ENCODE measurements at places on chromosomes 1 and 21.

DNA sequence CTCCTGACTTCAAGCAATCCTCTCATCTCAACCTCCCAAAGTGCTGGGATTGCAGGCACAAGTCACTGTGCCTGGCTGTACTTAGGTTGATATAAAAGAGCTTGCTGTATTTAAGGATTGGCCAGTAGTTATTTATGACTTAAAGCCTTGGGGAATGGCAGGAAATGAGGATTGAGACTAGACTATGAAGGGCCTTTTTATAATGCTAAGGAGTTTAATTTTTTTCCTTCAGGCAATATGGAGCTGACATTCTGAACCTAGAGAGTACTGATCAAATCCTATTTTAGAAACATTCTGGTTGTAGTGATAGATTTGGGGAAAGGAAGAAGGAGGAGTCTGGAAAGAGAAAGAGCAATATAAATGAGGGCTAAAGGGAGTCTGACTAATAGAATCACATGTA, 44.7 kb downstream of the MSH4 start:
- H3K4me1 ChIP-seq: no peaks in the 10 kb centered on the region
- no peak for DNase-seq
- no peak overlapping the region for H3K4me3 ChIP-seq

DNA sequence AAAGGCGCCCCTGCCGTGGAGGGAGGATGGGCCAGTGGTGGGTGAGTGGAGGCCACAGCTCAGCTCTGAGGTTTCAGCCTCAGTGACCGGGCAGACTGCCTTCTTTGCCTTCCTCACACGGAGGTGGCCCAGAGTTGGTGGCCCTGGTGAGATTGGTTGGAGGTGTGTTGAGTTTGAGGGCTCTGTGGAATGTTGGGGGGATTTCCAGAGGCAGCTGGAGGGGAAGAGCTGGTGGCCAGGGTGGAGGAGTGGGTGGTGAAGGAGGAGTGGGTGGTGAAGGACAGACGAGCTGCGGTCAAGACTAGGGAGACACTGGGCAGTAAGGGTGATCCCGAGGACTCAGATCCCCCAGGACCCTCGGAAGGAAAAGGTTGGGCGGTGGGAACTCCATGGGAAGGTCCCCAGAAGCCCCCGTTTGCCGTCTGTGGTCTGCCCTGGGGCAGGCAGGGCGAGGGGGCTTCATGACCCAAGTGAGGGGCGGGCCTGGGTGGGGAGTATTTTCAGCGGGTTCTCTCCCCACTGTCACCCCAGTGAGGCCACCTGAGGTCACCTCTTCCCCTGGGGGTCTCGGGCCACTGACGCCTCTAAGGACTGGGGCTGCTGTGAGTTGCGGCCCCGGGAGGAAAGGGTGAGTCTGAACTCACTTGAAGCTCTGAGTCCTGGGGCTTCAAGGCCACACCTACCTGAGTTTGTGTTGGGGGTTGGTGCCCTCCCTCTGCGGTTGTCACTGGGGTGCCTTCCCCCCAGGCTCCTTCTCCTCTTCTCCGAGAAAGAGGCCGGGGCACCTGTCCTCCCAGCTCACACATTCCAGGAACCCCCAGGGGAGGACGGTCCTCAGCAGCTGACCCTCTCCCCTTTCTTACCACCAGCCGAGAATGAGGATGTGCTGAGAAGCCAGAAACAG, 22.7 kb upstream of the PIK3CD start:
- no peaks in the 10 kb centered on the region for H3K36me3 ChIP-seq
- no peaks in the 10 kb centered on the region for H3K27me3 ChIP-seq
- DNase-seq: peak; percentile 56
- H3K4me1 ChIP-seq: peaks cover 56% of the 10 kb centered on the region
- peak overlapping the region; percentile 91 for H3K27ac ChIP-seq
- H3K4me3 ChIP-seq: peak overlapping the region; percentile 85

- DNase-seq: no peak
- H3K36me3 ChIP-seq: peaks cover 9% of the 10 kb centered on the region
- H3K27ac ChIP-seq: no peak overlapping the region
- no peak overlapping the region for H3K4me3 ChIP-seq
Measured at GRCh38 chr1:201769072-201769471, 59.9 kb upstream of the IPO9 start.

DNA sequence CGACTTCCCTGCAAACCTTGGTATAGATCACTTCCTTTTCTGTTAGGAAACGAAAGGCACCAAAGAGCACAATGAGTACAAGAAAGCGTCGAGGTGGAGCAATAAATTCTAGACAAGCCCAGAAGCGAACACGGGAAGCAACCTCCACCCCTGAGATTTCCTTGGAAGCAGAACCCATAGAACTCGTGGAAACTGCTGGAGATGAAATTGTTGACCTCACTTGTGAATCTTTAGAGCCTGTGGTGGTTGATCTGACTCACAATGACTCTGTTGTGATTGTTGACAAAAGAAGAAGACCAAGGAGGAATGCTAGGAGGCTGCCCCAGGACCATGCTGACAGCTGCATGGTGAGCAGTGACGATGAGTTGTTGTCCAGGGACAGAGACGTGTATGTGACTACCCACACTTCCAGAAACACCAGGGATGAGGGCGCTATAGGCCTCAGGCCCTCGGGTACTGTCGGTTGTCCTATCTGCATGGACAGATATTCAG, 18.5 kb downstream of the FAM89A start:
- no peak overlapping the region for H3K27ac ChIP-seq
- H3K4me1 ChIP-seq: no peaks in the 10 kb centered on the region
- DNase-seq: no peak
- no peak overlapping the region for H3K4me3 ChIP-seq
- H3K27me3 ChIP-seq: no peaks in the 10 kb centered on the region

GRCh38 chr1:223731133-223731770, 18.9 kb downstream of the CAPN2 start:
- no peaks in the 10 kb centered on the region for H3K36me3 ChIP-seq
- peak overlapping the region; percentile 48 for H3K27ac ChIP-seq
- DNase-seq: no peak

DNA sequence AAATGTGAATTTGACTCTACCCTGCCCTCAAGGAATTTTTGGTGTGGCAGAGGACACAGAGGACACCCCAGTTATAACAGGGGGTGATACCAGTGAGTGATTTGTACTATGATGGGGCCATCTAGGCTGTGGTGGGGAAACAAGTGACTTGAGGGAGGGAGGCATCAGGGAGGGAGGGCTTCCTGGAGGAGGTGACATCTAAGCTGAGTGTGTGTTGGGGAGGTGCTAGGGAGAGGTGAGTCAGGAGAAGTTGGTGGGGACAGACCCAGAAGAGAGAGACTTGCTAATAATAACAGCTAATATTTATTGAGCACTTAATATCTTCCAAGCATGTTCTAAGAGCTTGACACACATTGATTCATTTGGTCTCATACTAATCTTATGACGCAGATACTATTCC, 19.9 kb upstream of the TTC4 start:
- H3K36me3 ChIP-seq: no peaks in the 10 kb centered on the region
- peaks cover 5% of the 10 kb centered on the region for H3K27me3 ChIP-seq
- H3K4me3 ChIP-seq: no peak overlapping the region
- DNase-seq: no peak
- H3K27ac ChIP-seq: no peak overlapping the region

- H3K27me3 ChIP-seq: no peaks in the 10 kb centered on the region
- H3K36me3 ChIP-seq: peaks cover 4% of the 10 kb centered on the region
- no peak for DNase-seq
- peak overlapping the region; percentile 12 for H3K27ac ChIP-seq
Measured at GRCh38 chr1:93635614-93636543, 45.8 kb downstream of the BCAR3 start.

DNA sequence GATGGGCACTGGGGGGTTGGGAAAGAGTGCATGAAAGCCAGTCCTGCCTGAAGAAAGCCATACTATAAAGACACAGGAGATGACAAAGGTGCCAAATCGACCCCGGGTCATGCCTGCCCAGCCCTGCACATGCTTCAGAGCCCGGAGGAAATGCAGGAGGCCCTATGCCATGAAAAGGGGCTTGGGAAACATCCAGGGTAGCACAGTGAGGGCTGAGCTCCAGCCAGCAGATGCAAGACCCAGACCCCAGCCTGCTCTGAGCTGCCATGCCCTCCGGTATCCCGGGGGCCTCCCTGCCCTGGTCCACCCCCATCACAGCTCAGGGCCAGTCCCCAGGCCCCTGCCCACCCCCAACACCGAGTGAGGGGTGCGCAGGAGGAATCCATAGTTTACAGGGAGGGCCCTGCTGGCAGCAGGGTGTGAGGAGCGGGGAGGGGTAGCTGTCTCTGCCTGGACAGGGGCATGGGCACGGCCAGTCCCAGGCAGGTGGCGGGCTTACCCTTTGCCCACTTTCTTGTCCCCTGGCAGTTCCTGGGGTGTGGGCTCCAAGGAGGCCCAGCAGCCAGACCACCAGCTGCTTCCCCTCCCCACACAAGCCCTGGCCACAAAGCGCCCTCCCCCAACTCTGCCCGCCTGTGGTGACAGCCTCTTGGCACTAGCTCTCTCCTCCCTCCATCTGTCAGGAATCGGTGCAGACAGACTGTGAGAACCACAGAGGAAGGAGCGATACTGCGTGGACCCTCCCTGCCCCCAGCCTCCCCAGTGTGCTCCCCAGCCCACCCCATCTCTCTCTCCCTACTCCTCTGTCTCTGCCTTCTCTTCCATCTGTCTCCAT, 16.8 kb downstream of the LRP8 start:
- peak overlapping the region; percentile 40 for H3K27ac ChIP-seq
- no peaks in the 10 kb centered on the region for H3K36me3 ChIP-seq
- DNase-seq: no peak
- H3K4me3 ChIP-seq: no peak overlapping the region
- H3K4me1 ChIP-seq: peaks cover 12% of the 10 kb centered on the region

DNA sequence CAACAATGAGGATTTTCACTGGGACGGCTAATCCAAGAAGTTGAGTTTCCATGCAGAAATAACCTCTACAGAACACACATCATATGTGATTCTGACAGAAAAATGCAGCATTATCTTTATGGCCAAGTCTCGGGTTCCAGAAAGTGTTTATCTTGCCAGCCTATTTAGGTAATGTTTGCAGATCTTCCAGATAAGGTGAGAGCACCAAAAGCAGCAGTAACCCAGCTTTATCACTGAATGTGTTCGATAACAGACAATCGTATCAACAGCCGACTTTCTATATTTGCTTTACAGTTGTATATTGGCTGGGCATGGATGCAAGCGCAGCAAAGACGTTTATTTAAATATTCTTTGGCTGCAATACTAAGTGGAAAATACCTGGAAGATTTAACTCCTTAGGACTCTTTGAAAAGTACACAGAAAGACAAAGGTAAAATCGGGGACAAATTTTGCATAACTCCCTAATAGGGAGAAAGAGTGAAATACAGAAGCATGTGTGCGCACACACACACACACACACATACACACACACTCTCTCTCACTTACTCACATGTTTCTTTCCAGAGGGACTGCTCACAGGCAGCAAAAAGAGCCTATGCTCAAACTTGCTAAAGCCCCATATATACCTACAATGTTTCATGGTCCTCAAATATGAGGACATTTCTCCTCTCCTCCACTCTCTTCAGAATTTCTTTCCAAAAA, 3.0 kb upstream of the CTSK start:
- H3K27ac ChIP-seq: no peak overlapping the region
- no peak overlapping the region for H3K4me3 ChIP-seq
- peaks cover 7% of the 10 kb centered on the region for H3K4me1 ChIP-seq

Measured in naive B cell (primary cell).